Dermis microvascular lymphatic vessel endothelial cell (primary cell): ENCODE measurements at places on chromosomes 16 and 17. TPM values are rescaled to one million over a fixed set of nuclear protein-coding genes. Genes with fewer than 3 reads are reported as not detected.

The EPX gene
- total RNA-seq, result not detected in 2 replicates

The OTOP2 gene
- total RNA-seq, result not detected in 2 replicates

DNA sequence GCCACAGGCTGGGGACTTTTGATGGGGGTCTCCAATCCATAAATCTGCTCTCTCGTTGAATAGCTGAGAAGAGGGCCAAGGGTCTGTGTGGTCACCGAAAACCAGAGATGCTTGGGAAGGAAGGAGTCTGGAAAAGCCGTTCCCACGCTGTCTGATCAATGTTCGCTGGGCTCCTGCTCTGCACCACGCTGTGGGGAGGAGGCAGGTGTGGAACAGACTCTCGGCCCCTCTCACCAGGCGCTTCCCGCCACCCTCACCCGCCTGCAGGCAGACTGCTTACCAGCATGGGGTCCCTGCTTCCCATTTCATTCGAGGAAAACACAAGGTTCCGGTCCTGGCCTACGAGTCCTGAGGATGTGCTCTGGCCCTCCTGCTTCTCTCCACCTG is 702 bp upstream of the ALDH3A1 start:
- no peak for DNase-seq

- no peak for DNase-seq
Measured at GRCh38 chr17:17798573-17799255, 38.1 kb downstream of the SREBF1 start.

- no peak for DNase-seq
Measured at GRCh38 chr16:57544124-57544653, 1.7 kb downstream of the ADGRG5 start.

GRCh38 chr16:12358898-12359297 is 382.4 kb downstream of the SNX29 start:
- no peak for DNase-seq
